Motor neuron (in vitro differentiated cells): ENCODE measurements at places on chromosomes 2 and 18. TPM values are rescaled to one million over a fixed set of nuclear protein-coding genes. Genes with fewer than 3 reads are reported as not detected.

- ATAC-seq: no peak
Observed at GRCh38 chr2:37085731-37086147, 1.4 kb downstream of the GPATCH11 start.

- no peak for ATAC-seq
Observed at GRCh38 chr18:27838225-27838624, 338.7 kb downstream of the CDH2 start.

GRCh38 chr18:57925706-57926105 is 118.3 kb upstream of the NEDD4L start:
- ATAC-seq: no peak

DNA sequence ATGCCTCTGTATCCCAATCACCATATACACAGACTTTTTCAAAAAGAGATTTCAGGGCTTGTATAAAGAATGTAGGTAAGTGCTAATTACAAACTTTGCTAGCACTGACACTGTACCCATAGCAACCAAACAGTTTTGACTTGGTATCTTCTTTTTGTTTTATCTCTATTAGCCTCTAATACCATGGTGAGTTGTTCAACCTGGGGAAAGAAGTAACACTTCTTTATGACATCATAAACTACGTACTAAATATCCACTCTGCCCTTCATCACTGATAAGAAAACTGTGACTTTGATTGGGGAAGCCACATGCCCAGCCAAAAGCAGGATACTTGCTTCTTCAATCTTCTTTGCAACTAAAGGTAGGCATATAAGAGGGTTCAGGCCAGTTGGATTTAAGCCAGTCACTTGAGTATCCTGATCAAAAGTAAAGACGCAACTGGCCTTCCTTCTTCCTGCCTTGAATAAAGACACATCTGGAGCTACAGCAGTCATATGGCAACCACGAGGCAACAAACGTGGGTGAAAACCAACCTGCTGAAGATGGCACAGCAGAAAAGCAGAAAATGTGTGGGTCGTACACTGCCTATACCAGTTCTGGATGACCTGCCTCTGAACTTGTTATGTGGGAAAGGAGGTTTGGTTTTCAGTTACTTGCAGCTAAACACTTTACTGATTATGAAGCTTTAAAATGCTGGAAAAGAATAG is 16.4 kb downstream of the THADA start:
- no peak for ATAC-seq

GRCh38 chr18:63514888-63515678 is 27.1 kb upstream of the SERPINB12 start:
- no peak for ATAC-seq

- ATAC-seq: no peak
Observed at GRCh38 chr2:180734382-180734781, 246.0 kb upstream of the UBE2E3 start.

BMP10 gene
- 0.24 and 0.58 TPM in 2 replicates for total RNA-seq

RRM2 gene
- total RNA-seq: 4.0 and 4.6 TPM in 2 replicates

ARHGAP15 gene
- total RNA-seq: 0.43 and 0.69 TPM in 2 replicates
